ENCODE measurements at places on chromosomes 2 and 18.
A peak's percentile ranks its signal among the peaks of the same experiment; 100 is the strongest.

GRCh38 chr2:176812246-176812775 is 400.3 kb upstream of the HNRNPA3 start:
- no peak for DNase-seq

DNA sequence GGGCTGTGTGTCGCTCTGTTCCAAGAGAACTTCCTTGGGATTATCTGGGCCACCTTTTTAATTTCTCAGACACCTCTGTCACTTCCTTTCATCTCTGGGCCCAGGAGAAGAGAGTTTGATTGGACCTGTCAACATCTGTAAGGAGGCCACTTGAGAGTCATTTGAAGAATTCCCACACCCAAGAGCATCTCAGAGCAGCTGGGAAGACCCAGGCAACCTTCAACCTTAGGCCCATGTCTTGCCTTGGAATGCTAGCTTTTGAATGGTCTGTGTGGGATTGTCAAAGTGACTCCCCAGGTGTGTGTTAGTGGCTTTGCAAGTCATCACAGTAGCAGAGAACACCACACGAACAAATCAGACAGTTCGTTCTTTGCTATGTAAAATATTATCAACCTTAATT is 280.3 kb downstream of the CYRIA start:
- no peak for DNase-seq

DNA sequence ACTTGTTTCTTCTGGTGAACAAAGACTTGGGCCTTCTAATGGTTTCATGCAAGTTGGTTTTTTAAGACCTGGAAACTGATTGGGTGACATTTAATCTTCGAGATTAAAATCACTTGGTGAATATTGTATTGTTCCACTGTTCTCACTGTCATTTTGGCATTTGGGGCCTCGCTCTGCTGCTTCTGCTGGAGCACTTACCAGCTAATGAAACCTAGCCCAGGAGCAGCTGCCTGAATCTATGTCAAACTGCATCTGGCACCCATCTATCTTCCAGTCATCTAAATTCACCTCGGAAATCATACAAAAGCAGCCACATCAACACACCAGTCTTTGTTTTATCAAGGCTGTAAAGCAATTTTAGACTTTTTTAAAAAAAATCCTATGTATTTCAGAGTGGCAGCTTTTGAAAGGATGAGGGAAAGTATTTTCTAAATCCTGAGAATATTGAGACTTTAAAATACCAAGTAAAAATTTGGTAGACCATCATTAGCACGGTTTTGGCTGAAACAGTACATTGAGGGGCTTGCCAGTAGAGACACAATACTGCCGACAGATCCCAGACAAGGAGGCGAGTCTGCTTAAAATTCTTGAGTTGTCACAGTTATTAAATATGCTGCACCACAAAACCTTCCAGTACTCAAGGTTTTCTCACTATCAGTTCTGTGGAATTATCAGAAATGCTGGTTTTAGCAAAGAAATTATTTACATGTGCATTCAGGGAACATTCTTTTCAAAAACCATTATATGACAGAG is 26.1 kb upstream of the SERTAD2 start:
- DNase-seq: no peak

GRCh38 chr2:207437136-207437523 is 92.6 kb upstream of the CREB1 start:
- DNase-seq: no peak

GRCh38 chr2:238128534-238129001 is 9.9 kb upstream of the KLHL30 start:
- DNase-seq: no peak

DNA sequence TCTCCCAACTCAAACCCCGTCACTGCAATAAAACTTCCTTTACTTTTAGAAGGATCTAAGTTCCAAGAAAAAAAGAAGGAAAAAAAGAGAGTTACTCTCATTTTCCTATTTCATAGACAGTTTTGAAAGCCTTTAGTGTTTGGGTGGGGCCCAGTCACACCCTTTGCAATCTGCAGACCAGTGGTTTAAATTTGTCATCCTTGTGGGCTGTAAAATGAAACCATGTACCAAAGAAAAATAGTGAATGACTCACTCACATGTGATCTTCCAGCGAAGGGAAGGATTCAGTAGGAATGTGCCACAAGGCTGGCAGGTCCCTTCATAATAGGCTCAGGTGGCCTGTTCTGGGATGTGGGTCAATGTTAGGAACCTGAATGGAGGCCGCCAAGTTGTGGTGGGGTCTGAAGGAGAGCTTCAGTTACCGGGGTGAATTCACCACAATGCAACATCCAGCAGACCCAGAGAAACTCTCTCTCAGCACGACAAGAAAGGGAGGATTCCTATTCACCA is 28.3 kb downstream of the ANXA4 start:
- DNase-seq: peak; percentile 61

DNA sequence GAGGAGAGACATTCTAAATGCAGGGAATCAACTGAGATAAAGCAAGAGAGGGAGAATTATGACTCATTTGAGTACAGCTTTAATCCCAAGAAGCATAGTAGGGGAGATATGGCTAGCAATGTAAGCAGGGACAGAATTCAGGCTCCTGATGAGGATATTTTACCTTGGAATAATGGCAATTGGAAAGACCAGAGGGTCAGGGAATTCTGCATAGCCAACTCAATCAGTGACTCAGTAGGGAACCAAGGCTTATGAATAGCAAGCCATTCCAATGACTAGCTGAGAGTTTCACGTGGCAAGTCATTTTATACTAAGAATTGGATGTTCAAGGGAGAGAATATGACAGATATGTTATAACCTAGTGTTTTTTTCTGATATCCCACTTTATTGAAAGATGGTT is 563.8 kb upstream of the NETO1 start:
- DNase-seq: no peak

GRCh38 chr2:222823183-222823930 is 37.5 kb upstream of the ACSL3 start:
- no peak for DNase-seq

GRCh38 chr2:44819061-44819460 is 122.4 kb upstream of the SIX3 start:
- DNase-seq: no peak

- no peak for DNase-seq
Measured at GRCh38 chr18:12452784-12453183, 45.1 kb downstream of the PRELID3A start.

DNA sequence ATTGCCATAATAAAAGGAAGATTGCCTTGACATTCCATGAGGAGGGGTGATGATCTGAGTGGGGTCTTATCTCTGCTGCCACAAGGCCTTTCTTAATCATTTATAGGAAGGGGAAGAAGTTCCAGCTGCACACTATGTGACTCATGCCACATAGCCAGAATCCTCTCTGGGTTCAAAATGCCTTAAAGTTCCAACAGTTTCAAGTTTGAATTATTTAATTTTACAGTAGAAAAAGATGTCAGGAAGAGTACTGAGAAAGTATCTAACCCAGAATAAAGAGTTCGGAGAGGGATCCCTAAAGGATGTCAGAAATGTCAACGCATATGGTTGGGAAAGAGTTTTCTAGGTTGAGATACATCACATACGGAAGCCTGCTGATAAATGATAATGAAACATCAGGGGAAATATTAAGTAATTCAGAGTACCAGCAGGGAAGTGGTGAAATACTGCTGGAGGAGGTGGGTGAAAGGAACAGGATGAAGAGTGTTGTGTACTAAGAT is 999.9 kb downstream of the TSN start:
- no peak for DNase-seq

DNA sequence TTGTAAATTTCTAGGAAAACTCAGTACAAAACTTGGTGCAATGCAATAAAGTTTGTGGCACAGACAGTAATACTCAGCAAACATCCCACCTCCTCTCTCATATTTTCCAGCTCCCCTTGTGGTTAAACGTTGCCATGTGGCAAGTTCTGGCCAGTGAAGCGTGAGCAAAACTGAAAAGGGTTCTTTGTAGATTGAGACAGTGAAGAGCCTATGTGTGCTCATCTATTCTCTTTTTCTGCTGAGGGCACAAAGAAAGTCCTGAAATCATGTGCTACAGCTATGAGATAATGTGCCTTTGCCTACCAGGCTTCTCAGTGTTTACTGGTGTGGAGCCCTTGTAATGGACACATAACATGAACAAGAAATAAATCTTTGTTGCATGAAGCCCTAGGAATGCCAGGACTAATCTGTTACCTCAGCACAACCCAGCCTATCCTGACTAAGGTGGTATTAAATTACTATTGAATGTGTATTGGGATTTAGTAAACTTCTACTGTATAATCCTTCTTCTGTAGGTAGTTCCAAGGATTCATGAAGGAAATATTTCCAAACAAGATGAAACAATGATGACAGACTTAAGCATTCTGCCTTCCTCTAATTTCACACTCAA is 13.0 kb upstream of the TYMS start:
- no peak for DNase-seq

- no peak for DNase-seq
Measured at GRCh38 chr2:230569298-230569697, 143.3 kb upstream of the CAB39 start.

- no peak for DNase-seq
Measured at GRCh38 chr2:135975702-135976101, 9.7 kb downstream of the DARS1 start.

- DNase-seq: peak; percentile 73
Measured at GRCh38 chr2:237702441-237703391, 75.3 kb downstream of the LRRFIP1 start.

GRCh38 chr18:649341-649740 is 8.1 kb upstream of the TYMS start:
- no peak for DNase-seq

DNA sequence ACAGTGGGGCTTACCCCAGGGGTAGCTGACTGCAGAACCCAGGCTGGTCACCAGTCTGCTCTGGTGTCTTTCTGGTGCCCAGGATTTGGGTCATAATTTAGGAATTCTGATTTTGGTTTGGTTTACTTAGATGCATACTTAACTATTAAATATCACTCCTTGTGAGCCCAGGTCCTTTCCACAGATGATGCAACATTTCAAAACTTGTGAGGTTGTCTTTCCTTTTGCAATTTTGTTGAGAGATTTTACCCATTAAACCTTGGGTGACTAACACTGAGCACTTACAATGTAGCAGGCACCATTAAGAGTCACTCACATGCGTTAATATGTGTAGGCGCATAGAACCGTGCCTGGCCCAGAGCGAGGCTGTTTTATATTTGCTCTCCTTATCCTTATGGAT is 61.8 kb upstream of the RPL31 start:
- peak; percentile 13 for DNase-seq

- DNase-seq: no peak
Measured at GRCh38 chr18:9322744-9323143, 11.8 kb upstream of the TWSG1 start.

DNA sequence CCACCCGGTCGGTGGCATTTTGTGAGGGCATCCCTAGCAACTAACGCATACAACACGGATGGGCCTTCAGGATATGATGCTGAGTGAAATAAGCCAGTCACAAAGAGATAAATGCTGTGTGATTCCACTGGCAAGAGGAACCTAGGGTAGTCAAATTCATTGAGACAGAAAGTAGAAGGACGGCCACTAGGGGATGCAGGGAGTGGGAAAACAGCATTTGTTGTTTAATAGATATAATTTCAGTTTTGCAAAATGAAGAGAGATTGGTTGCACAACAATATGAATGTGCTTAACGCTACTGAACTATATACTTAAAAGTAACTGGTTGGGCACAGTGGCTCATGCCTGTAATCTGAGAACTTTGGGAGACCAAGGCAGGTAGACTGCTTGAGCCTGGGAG is 112.9 kb downstream of the AFF3 start:
- no peak for DNase-seq

- no peak for DNase-seq
Measured at GRCh38 chr2:113891265-113891959, 1.5 kb downstream of the ACTR3 start.

DNA sequence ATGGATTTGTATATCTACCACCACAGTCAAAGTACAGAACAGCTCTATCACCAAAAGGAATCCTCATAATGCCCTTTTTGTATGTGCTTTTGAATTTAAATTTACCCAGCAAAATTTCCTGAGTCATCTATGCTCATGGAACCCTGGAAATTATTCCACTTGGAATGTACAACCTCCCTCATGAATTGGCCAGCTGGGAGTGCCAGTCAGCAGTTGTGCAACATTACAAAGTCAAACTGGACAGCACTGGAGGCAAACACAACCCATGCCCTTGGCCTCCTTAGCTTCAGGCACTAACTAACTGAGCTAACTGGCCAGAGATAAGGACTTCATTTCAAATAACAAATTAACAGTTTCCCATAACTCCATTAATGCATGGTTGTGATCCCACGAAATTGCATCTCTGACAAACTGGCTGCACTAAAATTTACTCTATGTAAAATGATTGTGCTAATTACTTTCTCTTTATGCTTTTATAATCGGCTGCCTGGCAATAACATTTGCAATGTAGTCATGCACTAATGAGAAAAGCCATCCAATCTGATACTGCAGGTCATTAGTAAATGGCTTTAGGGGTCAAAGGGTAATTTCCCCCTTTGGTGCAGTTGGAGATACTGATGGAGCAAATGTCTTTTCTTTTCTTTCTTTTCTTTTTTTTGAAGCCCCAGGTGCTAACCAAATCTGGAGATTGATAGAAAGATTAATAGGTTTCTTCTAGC is 270.5 kb downstream of the ACTR3 start:
- no peak for DNase-seq

DNA sequence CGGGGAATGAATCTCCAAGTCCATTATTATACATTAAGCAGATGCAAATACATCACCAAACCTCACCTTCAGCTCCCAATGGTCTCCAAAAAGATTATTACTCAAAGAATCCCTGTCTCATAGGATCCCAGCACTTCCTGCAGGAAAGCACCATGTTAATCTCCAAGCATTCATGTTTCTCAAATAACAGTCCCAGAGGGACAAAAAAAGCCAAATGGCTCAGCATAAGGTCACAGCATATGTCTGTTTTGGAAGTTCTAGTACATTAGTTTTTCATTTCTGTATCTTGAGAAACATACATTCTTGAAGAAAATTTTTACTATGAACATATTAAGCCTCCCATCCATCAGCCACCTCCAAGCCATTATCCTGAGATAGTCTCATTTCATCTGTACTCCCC is 103.3 kb downstream of the METTL4 start:
- DNase-seq: no peak

GRCh38 chr2:69798909-69799526 is 30.4 kb upstream of the GMCL1 start:
- DNase-seq: peak; percentile 21

DNA sequence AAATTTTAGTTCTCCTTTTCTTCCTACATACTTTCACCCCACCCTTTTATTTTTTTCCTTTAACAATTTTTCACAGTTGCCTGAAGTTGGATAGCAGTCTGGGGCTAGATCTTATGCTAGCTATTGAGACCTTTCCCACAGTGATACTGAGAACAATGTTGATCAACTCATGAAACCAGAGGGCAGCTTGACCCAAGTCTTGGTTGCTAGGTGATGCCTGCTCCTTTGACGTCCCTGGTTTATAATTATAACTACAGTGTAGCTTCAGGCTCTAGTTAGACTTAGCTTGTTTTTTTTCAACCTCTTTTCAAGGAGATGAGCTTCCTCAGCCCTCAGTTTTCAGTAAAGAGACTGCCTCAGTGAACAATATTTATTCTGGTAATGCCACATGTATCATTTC is 648.5 kb downstream of the IRS1 start:
- no peak for DNase-seq

DNA sequence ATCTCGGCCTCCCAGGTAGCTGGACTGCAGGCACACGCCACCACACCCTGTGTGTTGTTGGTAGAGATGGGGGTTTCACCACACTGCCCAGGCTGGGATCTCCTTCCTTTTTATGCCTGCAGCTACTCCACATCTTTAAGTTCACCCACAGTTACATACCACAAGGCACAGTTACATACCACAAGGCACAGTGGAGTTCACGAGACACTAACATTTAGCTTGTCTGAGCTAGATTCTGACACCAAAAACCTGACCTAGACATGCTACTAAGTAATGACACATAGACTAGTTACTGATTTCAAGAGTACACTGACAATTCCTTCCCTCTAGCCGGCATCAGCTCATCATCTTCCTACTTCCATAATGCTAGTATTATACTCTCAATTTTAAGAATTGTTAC is 4.3 kb downstream of the POLR2D start:
- DNase-seq: no peak
